Activated CD4-positive, alpha-beta memory T cell treated with anti-CD3 and anti-CD28 coated beads, Interleukin-2, amount 10 ng/mL, durations not matched to agents 7 days and 5 days (primary cell): ENCODE measurements at places on chromosomes 12 and 14. TPM values are rescaled to one million over a fixed set of nuclear protein-coding genes. Genes with fewer than 3 reads are reported as not detected.

The BDKRB2 gene
- total RNA-seq = not detected

DNA sequence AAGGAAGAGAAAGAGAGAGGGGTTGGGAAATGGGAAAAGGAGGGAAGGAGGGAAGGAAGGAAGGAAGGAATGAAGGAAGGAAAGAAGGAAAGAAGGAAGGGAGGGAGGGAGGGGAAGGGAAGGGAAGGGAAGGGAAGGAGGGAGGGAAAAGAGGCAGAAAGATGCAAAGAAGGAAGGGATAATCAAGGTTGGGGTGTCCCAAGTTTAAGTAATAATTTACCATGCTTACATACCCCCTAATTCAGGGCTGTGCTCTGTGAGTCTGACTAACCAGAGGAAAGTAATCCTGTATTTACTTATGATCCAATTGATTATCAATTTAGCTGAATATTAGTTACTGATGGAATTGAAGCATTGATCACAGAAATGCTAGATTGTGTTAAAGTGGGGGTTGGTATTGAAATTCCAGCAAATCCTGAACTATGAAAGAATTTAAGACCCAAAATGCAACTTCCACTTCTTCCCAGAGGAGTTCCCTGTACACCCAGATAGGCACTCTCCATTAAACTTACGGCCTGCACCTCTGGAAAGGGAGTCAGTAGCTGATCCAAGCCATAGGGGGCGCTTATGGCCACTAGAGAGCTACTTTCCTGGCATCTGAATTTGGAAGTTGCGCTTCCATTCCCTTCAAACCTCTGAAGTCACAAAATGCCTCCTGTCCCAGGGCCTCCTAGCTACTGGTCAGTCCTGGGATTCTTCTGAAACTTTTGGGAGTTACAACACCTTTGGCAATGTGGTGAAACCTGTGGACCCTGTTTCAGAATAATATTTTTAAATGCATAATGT, 162.7 kb upstream of the PWP1 start:
- no peak for DNase-seq
- no peak overlapping the region for H3K27ac ChIP-seq
- peaks cover 8% of the 10 kb centered on the region for H3K36me3 ChIP-seq
- no peaks in the 10 kb centered on the region for H3K4me1 ChIP-seq
- no peak overlapping the region for H3K4me3 ChIP-seq
- no peaks in the 10 kb centered on the region for H3K27me3 ChIP-seq

DNA sequence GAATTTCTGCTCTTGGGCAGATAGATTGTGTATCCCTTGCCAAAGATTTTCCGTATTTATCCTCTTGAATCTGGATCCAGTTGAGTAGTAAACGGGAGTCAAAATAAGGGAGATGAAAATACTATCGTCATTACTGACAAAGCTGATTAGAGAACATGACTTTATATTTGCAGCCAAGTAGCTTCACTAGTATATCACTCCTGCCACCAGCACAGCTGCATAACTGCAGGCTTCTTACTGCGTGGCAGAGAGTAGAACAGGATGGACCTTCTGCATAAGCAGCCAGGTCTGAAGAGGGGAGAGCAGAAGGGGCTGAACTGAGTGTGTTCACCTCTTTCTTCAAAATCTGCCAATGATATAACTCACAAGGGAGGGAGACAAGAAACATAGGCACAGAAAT, 283.7 kb downstream of the FBXL14 start:
- no peak for DNase-seq
- no peaks in the 10 kb centered on the region for H3K4me1 ChIP-seq
- H3K4me3 ChIP-seq = no peak overlapping the region
- H3K27me3 ChIP-seq = no peaks in the 10 kb centered on the region
- peaks cover 10% of the 10 kb centered on the region for H3K36me3 ChIP-seq
- no peak overlapping the region for H3K27ac ChIP-seq

The PIWIL1 gene
- total RNA-seq = not detected

DNA sequence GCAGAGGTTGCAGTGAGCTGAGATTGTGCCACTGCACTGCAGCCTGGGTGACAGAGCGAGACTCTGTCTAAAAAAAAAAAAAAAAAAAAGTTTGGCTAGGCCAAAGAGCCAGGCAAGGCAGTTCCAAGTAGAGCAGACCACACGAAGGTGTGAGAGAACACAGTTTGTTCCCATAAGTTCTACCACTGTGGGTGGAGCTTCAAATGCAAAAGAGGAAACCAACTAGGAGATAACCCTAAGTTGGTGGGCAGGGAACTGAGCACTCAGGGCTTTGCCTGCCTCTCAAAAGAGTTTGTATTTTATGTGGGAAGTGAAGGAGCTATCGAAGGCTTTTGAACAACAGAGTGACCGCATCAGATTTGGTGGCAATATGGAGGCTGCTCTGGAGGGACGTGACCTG, 15.1 kb downstream of the SOCS2 start:
- DNase-seq = no peak
- H3K27me3 ChIP-seq = peaks cover 12% of the 10 kb centered on the region
- no peak overlapping the region for H3K27ac ChIP-seq

The SOAT2 gene
- 1.4 TPM for total RNA-seq

The CLEC9A gene
- total RNA-seq = not detected
